SW 1271 (cell line): ENCODE measurements at places on chromosomes 12 and 14.

DNA sequence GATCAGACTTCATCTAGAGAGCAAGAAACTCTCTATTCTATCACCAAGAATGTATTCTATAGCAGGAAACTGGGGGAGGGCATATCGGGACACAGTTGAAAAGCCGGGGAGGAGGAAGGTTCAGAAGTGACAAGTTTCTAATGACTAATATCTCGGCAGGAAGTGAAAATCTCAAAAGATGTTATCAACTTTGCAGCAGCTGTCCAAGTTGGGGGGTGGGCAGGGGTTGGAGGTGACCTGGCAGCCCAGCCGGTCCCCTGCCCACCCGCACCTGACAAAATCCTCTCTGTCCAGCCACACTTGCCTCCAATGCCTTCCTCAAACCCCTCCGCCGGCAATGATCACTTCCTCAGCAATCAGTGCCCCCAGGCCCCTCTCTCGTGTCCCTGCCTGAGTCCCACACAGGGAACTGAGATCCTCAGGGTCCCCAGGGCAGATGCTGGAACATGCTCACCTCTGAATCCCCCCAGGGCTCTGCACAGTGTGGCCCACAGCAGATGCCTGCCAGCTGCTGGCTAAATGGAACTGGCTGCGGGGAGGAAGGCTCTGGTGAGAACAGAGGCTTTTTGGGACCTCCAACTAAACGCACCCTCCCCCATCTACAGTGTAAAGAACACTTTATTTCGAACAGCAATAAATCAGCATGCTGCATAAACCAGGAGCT lies 43.9 kb downstream of the CCDC88C start:
- DNase-seq: no peak

DNA sequence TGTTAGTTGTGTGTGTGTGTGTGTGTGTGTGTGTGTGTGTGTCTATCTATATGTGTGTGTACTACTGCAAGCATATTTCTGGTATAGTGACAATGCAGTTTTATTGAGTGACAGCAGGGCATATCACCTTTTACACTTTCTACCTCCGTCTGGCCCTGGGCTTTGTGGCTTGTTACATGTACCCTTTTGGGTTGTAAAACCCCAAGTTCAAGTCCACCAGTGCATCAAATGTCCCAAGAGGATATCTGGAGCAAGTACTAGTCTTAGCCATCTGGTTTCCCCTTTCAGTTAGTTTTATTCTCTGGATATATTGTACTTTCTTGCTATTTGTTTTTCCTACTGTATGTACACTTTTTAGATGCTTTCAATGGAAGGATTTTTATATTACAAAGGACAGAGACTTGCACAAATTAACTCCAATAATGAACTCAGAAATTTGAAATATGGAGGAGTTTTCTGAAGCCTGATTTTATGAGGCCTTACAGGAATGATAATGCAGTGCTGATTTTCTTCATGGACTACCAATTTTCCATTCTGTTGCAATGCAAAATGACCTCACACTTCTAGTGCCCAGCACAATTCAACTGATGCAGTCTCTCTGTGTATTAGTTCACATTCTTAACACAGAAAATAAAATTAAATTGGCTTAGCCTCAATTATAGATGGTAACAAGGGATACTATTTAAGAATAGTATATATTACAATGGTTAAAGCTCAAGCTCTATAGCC lies 29.1 kb downstream of the SLC16A7 start:
- DNase-seq: no peak

DNA sequence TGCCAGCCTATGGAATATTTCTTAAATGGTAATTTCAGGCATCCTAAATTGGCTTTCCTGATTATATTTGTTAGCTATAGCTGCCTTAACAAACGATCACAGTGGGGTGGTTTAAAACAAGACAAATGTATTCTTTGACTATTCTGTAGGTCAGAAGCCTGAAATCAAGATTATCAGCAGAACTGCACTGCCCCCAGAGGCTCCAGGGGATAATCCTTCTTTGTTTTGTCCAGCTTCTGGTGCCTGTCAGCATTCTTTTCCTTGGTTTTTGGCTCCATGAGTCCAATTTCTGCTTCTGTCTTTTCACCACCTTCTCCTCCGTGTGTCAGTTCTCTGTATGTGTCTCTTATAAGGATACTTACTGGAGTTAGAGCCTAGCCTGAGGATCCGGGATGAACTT lies 1282.2 kb upstream of the USP15 start:
- no peak for DNase-seq

GRCh38 chr14:80565001-80565400 lies 353.7 kb upstream of the DIO2 start:
- DNase-seq: no peak

DNA sequence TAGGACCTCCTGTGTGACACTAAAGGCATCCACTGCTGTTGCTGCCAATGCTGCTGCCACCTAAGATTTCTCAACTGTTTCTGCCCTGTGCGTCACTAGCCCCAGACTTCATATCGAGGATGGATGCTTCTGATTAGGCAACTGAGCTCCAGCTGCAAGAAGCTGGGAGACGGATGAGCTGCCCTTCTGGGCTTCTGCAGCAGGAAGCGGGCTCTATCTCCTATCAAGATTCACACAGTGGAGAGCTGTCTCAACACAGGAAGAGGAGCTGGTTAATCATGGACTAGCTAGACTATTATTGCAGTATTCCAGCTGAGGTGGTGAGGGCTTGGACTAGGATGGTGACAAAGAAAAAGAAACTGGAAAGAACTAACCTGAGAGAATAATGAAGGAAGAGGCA lies 59.2 kb upstream of the PELI2 start:
- DNase-seq: no peak

GRCh38 chr14:87698481-87698880 lies 294.5 kb downstream of the GALC start:
- DNase-seq: no peak

- DNase-seq: no peak
These were observed 161.7 kb upstream of the PLEKHA5 start for GRCh38 chr12:18967814-18968213.

- DNase-seq: no peak
These were observed 28.3 kb upstream of the ZFP36L1 start for GRCh38 chr14:68820999-68821683.

DNA sequence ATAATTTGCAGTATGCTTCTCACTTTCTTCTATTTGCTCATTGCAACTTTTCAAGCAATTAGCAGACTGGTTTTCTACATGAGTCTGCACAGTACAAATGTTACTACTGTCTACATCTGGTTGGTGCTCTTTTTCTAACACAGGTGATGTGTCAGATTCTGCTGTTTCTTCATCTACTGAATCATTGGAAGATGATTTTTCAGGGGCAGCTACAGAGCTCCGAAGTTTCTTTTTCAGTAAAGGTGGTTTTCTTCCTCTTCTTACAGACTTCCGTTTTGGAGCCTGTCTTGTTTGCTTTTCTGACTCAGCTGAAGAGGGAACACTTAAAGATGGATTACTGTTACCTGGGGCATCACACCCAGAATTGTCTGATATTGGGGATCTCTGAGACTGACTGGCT lies 62.1 kb downstream of the SCAF11 start:
- DNase-seq: no peak

DNA sequence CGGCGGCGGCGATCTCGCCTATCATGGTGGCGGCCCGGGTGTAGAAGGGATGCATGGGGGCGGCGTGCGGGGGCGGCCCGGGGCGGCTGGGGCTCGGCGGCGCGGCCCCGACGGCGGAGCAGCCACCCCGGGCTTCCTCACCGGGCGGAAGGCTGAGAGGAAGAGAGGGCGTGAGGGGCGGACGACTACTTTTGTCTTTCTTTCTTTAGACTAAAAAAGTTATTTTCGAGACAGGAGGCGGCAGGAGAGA lies 240 bp downstream of the BTG1 start:
- DNase-seq: no peak

- no peak for DNase-seq
These were observed 127.6 kb upstream of the GSC start for GRCh38 chr14:94897561-94897960.
